ENCODE measurements at places on chromosomes 1 and 21. TPM values are rescaled to one million over a fixed set of nuclear protein-coding genes. Genes with fewer than 3 reads are reported as not detected.

RAB7B gene
- total RNA-seq, result 0.82 TPM

- DNase-seq, result no peak
Measured at GRCh38 chr21:14917762-14918161, 147.0 kb downstream of the NRIP1 start.

ZFP69B gene
- total RNA-seq, result 9.5 TPM

DNA sequence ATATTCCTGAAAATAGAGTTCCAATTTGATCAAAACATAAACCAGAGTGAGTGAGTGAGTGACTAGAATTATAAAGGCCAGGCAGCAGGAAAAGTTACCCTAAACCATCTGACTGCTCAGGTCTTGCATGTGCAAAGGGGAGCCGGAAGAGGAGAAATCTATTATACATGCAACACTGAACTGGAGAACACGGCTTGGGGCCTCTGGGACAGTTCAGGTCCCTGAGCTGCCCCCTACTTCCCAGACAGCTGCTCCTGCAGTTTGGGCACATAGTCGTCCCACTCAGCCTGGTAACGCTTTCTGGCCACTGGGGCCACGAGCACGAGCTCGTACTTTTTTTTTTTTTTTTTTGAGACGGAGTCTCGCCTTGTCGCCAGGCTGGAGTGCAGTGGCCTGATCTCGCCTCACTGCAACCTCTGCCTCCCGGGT is 40.1 kb downstream of the PTPRC start:
- DNase-seq, result no peak

RPAP2 gene
- 31.9 TPM for total RNA-seq

ZNF678 gene
- 10.7 TPM for total RNA-seq

Measured in type B pancreatic cell (in vitro differentiated cells).